Epithelial cell of esophagus (primary cell): ENCODE measurements at places on chromosomes 2 and 18.

- DNase-seq, result no peak
Observed at GRCh38 chr2:3703757-3704355, 481 bp downstream of the DCDC2C start.

DNA sequence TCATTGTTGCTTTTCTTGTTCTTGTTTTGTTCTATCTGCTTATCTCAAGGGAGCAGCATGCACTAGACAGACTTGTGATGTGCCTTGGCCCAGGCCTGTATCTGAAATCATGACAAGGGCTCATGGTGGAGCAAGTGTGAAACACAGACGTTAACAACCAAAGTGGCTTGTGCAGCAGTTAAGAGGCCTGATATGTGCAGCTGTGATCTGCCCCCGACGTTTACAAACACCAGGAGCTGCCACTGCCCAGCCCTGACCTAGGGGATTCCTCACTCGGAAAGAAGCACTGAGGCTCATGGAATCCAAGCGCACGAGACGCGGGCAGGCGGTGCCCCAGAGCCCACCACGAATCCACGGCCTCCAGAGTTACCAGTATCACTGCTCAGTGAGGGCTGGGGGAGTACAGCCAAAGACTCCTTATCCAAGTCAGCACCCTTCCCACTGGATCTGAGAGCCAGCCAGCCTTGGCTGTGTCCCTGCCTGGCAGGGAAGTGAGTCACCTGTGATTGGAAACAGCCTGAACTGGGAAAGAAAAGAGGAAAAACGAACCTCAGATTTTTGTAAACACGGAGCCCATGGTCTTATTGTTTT, 62.3 kb upstream of the SNTG2 start:
- no peak for DNase-seq

GRCh38 chr2:36871068-36871707, 95.1 kb downstream of the STRN start:
- peak; percentile 66 for DNase-seq

DNA sequence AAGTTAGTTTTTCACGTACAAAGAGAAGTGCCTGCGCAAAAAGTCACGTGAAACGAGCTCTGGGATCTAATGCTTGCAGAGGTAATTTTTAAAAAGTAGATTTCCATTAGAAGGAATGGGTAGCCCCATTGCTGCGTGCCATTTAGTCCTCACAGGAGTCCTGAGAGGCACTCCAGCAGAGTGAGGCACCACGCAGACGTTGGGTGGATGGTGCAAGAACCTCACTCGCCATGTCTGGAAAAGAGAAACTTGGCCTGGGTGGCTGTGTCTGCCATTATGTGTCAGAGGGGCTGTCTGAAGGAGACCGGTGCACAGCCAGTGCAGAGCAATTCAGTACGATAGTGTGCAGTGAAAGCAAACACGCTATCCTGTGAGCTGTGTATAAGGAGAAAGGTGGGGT, 1.8 kb upstream of the HDAC4 start:
- no peak for DNase-seq

- DNase-seq, result no peak
Observed at GRCh38 chr2:11168488-11168887, 13.2 kb downstream of the SLC66A3 start.

DNA sequence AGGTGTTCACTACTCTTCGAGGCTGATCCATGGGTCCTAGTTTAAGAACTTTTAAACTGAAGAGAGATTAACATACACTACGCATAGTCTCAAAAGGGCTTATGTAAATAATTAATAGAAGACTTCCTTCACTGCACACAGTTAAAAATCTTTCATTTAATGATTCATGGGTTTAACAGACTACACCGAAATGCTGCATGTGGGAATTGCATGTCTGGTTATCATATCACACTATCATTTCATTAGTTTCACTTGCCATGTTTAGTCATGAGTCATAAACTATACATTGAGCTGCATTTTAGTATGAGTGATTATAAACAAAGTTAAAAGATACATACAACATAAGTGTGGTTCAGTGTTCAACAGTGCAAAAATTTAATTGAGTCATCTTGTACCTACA, 31.2 kb downstream of the GLS start:
- DNase-seq, result peak; percentile 43

- DNase-seq, result no peak
Observed at GRCh38 chr2:238082827-238083226, 17.3 kb upstream of the ESPNL start.

- no peak for DNase-seq
Observed at GRCh38 chr2:173750831-173751230, 214.3 kb downstream of the SP3 start.

DNA sequence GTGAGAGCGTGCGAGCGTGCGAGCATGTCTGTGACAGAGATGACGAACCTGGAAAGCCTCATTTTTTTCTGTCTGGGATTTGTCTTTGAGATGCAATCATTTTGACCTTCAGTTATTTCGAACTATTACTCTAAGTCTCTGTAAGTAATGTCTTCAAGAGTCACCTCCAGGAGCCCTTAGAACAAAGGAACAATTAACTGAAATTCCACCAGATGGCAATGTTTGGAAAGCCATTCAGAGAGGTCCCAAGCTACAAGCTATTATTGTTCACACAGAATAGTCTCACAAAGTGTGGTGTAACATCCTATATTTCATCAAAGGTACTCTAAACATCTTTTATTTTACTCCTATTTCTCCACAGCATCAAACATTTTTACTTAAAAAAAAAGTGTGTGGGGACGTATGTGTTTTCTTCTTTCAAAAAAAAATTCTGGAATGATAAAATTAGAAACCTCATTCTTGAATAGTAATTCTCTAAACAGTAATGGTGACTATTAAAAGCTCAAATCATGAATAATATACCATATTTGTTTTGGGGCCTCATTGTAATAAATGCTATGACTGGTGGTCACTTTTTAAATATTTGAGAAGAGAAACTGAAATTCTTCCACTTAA, 35.1 kb upstream of the MAPRE2 start:
- peak; percentile 71 for DNase-seq

DNA sequence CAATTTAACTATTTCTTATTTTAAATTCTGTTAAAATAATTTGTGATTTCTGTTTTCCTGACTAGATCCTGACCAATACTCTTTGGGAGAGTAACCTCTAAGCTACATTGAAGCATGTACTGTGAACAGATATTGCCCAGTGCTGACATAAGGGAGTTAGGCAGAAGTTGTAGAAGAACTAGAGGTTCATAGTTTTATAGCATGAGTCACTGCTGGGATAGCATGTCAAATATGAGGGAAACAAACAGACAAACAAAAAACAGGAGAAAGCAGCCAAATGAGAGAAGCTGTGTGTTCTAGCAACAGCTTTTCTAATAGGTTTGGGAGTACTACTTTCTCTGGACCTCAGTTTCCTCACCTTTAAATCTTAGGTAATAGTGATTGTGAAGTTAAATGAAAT, 72.4 kb downstream of the CERS6 start:
- no peak for DNase-seq

DNA sequence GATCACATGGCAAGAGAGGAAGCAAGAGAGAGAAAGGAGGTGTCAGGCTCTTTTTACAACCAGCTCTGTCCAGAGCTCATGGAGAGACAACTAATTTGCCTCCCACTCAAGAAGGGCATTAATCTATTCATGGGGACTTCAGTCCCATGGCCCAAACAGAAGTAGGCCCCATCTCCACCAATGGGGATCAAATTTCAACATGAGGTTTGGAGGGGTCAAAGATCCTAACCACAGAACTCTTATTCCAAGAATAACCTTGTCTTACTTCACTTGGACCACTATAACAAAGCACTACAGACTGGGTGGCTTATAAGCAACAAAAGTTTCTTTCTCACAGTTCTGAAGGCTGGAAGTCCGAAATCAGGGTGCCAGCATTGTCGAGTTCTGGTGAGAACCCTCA, 31.8 kb downstream of the GRB14 start:
- DNase-seq, result no peak

DNA sequence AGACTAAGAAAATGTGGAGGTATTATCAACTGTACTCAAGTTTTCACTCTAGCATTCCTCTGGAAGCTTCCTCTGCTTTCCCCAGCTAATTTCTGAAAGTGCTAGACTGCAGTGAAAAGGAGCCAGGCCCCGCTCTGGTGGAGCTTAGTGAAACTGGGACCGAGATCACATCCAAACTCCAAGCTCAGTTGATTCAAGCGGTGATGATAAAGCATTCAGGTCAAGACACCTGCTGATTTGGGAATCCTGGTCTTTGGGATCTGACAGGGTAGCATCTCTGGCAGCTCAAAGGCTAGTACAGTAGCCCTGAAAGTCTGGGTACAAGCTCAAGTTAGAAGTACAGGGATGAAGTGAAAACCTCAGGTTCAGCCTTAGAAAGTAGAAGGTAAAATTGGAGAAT, 120.2 kb upstream of the CRIM1 start:
- no peak for DNase-seq

- DNase-seq, result peak; percentile 11
Observed at GRCh38 chr2:130759906-130760753, 4.8 kb downstream of the AMER3 start.

- DNase-seq, result no peak
Observed at GRCh38 chr2:206336861-206337260, 62.4 kb downstream of the ZDBF2 start.

DNA sequence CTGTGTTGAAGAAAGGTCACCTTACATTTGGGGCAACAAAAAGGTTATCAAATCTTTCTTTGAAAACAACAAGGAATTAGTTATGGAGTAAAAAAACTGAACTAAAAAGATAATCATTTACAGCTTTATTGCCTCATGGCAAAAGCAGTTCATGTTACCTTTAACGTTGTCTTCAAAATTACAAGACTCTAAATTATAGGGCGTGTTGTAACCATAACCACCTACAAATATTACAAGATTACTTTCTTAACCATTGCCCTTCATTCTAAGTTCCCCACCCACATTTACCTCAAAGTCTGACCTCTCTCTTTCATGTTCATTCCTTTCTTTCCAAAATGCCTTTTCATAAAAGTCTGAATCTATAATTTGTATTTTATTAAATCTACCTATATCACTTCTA, 74.6 kb upstream of the LRATD1 start:
- no peak for DNase-seq

- DNase-seq, result no peak
Observed at GRCh38 chr2:119689218-119689617, 10.2 kb downstream of the TMEM177 start.

DNA sequence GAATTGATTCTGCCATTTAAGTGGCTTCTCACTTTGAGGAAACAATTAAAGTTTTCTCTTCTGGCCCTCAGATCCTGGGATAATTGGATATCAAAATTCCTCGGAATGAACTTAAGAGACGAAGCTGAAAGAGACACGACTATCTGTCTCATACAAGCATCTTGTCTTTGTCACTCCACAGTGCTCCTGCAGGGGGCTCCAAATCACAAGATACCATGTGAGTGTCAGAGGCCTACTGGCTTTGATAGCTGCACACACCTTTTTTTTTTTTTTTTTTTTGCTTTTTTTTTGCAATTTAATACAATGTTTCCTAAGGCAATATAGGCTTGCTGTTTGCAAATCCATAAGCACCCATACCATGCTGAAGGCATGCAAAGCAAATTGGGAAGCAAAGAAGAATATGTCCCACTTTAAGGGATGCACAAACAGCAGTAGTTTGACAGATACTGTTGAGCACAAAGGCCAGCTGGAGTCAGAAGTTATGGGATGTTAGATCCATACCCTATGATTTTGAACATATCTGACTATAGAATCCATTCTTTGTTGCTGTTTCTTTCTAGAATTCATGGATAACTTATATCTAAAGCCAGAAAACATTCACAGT, 109.0 kb upstream of the CBLN2 start:
- DNase-seq, result peak; percentile 58

GRCh38 chr2:18062892-18063291, 184.4 kb downstream of the KCNS3 start:
- DNase-seq, result no peak

DNA sequence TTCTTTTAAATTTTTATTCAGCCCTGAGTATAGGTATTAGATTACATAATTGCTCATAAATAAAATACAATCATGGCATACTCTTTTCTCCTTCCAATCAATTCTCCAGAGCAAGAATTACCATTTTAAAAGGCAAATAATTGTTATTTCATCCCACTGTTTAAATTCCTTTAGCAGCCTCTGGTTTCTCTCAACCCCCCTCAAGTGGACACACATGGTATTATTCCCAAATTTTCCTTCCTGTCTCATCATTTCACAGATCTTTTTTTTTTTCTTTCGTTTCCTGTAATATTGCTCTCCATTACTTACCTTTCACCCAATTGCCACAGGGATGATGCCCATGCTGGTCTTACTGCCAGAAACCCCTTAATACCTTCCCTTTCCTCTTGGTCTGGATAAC, 385.2 kb downstream of the RIT2 start:
- no peak for DNase-seq

DNA sequence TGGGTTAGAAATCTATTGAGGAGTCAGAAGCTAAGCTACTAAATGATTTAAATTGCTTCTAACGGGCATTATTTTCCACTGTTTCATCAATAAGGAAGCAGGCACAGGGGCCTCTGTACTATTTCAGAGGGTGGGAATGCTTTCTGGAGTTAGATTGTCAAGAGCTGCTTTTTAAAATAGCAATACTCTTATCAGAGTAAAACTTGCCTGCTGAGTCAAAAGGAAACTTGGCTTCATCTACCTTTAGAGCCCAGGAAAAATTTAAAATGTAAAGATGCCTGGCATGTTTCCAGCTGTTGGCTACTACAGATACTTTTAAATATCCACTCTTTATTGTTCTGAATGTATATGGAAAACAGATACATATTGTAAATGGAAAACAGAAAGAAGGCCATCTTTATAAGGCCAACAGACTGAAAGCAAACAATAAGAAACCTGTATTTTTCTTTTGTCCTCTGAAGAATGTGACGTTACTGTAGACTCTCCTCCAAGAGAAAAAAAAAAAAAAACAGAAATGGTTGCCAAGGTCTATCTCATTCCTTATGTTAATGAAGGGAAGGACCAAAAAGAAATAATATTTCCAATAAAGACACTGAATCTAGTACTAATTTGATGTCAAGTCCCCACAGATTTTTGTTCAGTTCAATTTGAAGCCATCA, 79.1 kb downstream of the FIGN start:
- DNase-seq, result no peak

GRCh38 chr2:870426-870825, 80.2 kb upstream of the SNTG2 start:
- DNase-seq, result no peak

DNA sequence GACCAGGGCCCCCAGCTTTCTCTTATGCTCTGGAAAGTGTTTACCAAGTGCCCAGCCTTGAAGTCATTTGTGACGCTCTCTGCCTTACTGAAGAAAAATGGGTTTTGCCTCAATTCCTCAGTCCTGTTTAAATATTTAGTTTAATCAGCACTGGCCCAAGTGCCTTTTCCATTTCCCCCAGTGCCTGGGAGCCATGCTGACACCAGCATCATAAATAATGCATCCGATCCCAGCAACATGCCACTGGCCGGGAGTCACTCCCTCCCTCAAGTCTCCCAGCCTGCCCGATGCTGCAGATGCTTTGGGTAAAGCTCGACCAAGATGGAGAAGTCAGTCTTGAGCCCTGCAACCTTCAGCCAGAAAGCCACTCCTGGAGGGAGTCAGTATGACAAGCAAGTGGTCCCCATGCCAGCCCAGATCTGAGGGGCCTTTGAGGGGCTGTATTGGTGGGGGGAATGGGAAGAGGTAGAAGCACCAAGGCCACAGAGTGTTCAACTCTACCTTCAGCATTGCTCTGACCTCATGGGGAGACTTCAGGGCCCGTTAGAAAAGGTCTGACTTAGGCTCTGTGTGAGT, 12.0 kb upstream of the MTA3 start:
- DNase-seq, result no peak
